ENCODE measurements at places on chromosomes 11 and 22.

GRCh38 chr11:58958500-58958899 is 19.2 kb downstream of the GLYATL1 start:
- H3K4me1 ChIP-seq = no peaks in the 10 kb centered on the region
- DNase-seq = no peak
- no peaks in the 10 kb centered on the region for H3K27me3 ChIP-seq
- no peaks in the 10 kb centered on the region for H3K36me3 ChIP-seq
- no peak overlapping the region for H3K4me3 ChIP-seq
- no peak overlapping the region for H3K27ac ChIP-seq

DNA sequence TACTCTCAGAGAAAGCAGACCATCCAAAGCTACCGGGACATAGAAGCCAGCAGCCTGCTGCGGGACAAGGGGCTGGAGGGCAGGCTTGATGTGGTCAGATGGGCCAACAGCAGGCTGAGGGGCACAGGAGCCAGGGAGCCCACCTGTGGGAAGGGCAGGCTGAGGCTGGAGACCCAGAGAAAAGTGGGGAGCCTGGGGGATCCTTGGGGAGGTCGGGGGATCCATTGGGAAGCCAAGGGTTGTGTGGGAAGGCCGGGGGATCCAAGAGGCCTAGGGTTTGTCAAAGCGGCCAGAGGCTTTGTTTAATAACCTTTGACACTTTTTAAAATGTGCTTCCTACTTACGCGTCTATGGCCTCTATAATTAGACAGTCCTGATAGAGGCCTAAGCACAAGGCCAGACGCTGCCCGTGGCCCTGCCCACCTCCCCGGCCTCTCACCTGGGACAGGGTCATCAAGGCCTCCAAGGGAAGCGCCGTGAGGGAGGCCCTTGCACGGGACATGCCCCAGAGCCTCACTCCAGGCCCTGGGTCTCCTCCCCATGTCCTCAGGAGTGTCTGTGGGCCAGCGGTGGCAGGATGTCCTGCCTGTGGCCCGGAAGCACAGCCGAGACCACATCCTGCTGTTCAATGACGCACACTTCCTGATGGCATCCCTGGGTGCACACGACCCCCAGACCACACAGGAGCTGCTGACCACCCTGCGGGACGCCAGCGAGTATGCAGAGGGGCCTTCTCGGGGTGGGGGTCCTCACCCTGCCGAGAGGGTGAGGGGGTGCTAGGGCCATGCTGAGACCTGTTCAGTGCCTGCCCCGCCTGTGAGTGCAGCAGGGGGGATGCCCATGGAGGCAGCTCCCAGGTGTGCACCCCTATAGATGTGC is 8.6 kb upstream of the GTSE1 start:
- no peak for DNase-seq
- H3K27me3 ChIP-seq = no peaks in the 10 kb centered on the region
- H3K4me3 ChIP-seq = no peak overlapping the region
- peaks cover 12% of the 10 kb centered on the region for H3K4me1 ChIP-seq
- H3K36me3 ChIP-seq = peaks cover 10% of the 10 kb centered on the region

DNA sequence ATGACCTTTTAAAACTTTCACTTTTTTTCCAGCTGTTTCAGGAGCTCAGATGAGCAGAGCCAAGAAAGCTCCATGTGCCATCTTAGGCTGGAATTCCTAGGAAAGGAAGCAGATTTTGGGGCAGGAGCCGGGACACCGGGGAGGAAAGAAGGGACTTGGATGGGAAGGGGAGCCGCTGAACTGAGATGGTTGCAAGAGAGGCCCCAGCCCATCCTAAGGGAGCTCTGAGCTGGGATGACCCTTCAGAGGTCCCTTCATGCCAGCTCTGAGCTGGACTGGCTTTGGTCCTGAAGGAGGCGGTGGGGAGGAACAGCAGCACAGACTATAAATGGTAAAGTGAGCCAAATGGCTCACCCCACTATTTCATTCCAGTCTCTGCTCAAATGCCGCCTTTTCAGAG is 55.2 kb upstream of the SLC22A12 start:
- H3K4me1 ChIP-seq = no peaks in the 10 kb centered on the region
- no peak overlapping the region for H3K27ac ChIP-seq
- no peaks in the 10 kb centered on the region for H3K36me3 ChIP-seq
- no peak overlapping the region for H3K4me3 ChIP-seq
- peaks cover 6% of the 10 kb centered on the region for H3K27me3 ChIP-seq

DNA sequence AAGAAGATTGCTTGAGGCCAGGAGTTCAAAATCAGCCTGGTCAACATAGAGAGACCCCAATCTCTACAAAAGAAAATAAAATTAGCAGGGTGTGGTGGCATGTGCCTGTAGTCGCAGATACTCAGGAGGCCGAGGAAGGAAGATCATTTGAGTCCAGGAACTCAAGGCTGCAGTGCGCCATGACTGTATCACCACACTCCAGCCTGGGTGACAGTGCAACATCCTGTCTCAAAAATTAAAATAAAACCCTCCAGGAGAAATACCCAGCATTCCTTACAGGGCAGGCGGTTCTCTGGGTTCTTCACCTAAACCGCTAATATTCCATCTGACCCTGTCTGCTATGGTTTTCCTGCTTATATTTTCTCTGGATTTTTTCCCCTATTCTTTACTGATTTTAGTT is 13.5 kb downstream of the TCF20 start:
- peaks cover 6% of the 10 kb centered on the region for H3K4me1 ChIP-seq
- no peak overlapping the region for H3K4me3 ChIP-seq

- no peak overlapping the region for H3K4me3 ChIP-seq
- no peaks in the 10 kb centered on the region for H3K36me3 ChIP-seq
- H3K27ac ChIP-seq = no peak overlapping the region
- H3K27me3 ChIP-seq = no peaks in the 10 kb centered on the region
- DNase-seq = no peak
Observed at GRCh38 chr11:105673089-105673488, 63.2 kb downstream of the GRIA4 start.

- no peaks in the 10 kb centered on the region for H3K36me3 ChIP-seq
- H3K4me1 ChIP-seq = no peaks in the 10 kb centered on the region
- no peak for DNase-seq
- H3K27me3 ChIP-seq = no peaks in the 10 kb centered on the region
- H3K27ac ChIP-seq = no peak overlapping the region
Observed at GRCh38 chr11:123718063-123718462, 23.4 kb downstream of the ZNF202 start.

DNA sequence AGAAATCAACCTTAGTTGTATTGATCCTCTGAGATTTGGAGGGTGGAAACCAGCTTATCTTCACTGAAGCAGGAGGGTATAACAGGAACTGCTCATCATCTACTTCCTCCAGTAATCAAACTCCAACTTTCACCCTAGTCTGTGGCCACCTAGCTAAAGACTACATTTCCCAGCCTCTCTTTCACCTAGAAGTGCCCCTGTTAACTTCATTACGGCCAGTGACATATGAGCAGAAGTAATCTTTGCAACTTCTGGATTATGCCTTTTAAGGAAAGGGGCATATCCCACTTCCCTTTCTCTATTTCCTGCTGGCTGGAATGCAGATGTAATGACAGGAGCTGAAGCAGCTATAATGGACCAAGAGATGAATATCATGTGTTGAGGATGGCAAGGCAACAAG is 7.6 kb upstream of the VPS37C start:
- DNase-seq = no peak
- no peaks in the 10 kb centered on the region for H3K36me3 ChIP-seq

DNA sequence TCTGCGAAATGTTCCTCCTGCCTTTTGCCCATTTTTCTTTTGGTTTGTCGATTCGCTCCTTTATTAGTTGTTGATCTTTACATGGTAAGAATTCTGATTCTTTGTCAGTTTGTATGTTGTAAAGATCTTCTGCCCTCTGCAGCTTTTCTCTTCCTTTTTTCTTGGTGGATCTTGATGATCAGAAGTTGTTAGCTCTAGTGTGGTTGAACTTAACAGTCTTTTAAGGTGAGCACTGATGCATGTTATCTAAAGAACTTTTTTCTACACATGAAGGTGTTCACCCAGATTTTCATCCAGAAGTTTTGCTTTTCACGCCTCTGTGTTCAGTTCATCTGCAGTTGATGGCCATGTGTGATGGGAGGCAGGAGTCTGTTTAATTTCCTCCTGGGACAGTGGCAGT is 133.7 kb downstream of the TBC1D22A start:
- H3K4me1 ChIP-seq = no peaks in the 10 kb centered on the region
- peaks cover 20% of the 10 kb centered on the region for H3K36me3 ChIP-seq

GRCh38 chr11:80163011-80163410 is 722.2 kb upstream of the TENM4 start:
- H3K4me3 ChIP-seq = no peak overlapping the region
- H3K27me3 ChIP-seq = no peaks in the 10 kb centered on the region

- H3K27ac ChIP-seq = peak overlapping the region; percentile 78
- H3K36me3 ChIP-seq = peaks cover 3% of the 10 kb centered on the region
- H3K4me3 ChIP-seq = peak overlapping the region; percentile 30
- DNase-seq = peak; percentile 46
Observed at GRCh38 chr11:116931206-116931953, 94.0 kb upstream of the APOA1 start.

DNA sequence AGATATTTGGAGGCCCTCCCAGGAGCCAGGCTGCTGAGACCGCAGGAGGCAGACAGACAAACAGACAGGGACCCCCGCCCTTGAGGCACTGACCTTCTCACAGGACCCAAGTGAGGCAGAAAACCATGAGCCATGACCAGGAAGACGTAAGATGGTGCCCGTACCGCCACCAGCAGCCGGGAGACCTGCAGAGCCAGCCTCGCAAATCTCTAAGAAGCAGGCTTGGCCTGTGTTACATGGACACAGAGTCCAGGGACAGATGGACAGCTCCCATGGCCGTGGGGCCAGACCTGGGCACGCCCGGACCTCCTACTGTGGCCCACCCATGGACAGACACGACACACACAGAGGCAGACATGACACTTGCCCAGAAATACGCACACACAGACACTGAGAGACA is 30.7 kb upstream of the TOLLIP start:
- no peak overlapping the region for H3K4me3 ChIP-seq
- DNase-seq = no peak
- H3K27me3 ChIP-seq = no peaks in the 10 kb centered on the region
- H3K27ac ChIP-seq = no peak overlapping the region
- H3K36me3 ChIP-seq = no peaks in the 10 kb centered on the region
- H3K4me1 ChIP-seq = peaks cover 10% of the 10 kb centered on the region

DNA sequence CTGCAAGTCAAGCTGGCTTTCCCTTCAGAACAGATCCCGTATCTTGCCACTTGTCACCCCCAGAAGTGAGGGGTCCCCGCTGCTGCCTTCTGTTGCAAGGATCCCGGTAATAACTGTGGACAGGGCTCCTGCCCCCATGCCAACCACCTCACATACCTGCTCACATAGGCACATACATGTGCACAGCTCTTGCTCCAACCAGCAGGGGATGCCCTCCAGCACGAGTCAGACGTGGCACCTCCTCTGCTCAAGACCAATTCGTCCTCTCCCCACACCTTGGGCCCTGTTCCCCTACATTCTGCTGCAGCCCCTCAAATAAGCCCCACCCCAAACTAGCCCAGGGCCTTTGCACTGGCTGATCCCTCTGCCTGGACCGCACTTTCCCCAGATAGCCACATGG is 163.3 kb downstream of the CRYBB2 start:
- H3K4me1 ChIP-seq = peaks cover 8% of the 10 kb centered on the region
- H3K27ac ChIP-seq = no peak overlapping the region
- H3K4me3 ChIP-seq = no peak overlapping the region
- no peak for DNase-seq

DNA sequence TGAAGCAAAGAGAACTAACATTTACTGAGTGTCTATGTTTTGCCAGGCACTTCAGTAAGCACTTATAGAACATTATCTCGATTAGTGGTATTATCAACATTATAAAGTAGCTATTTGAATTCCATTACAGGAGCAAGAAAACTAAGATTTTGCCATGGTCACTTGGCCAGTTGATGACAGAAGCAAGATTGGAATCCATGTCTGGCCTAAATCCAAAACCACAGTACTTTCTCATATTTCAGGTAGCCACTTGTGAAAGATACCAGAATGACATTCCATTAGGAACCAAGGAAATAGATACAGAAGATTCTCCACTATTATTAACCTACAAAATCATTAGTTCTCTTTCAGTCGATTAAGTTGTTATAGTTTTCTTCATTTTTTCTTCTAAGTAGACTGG is 691.0 kb upstream of the API5 start:
- no peaks in the 10 kb centered on the region for H3K36me3 ChIP-seq
- no peaks in the 10 kb centered on the region for H3K4me1 ChIP-seq
- no peak overlapping the region for H3K27ac ChIP-seq
- DNase-seq = no peak
- H3K4me3 ChIP-seq = no peak overlapping the region

DNA sequence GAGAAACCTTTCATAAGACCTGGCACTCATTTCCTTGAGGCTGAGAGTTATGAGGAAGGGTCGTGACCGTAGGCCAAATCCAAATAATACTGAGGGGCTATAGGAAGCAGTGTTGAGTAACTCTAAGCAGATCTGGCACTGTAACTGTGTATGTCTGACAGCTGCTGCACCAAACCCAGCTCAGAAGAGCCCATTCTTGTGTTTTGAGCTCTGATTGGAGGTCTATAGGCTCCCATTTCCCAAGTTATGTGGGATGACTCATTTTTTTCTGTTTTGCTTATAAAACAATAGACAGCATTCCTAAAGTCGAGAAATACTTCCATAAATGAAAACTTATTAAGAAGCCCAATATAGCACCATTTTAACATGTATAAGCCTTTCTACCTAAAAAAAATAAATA is 645.8 kb downstream of the DLG2 start:
- H3K27ac ChIP-seq = no peak overlapping the region
- H3K36me3 ChIP-seq = no peaks in the 10 kb centered on the region
- H3K4me1 ChIP-seq = no peaks in the 10 kb centered on the region
- H3K4me3 ChIP-seq = no peak overlapping the region
- no peaks in the 10 kb centered on the region for H3K27me3 ChIP-seq

DNA sequence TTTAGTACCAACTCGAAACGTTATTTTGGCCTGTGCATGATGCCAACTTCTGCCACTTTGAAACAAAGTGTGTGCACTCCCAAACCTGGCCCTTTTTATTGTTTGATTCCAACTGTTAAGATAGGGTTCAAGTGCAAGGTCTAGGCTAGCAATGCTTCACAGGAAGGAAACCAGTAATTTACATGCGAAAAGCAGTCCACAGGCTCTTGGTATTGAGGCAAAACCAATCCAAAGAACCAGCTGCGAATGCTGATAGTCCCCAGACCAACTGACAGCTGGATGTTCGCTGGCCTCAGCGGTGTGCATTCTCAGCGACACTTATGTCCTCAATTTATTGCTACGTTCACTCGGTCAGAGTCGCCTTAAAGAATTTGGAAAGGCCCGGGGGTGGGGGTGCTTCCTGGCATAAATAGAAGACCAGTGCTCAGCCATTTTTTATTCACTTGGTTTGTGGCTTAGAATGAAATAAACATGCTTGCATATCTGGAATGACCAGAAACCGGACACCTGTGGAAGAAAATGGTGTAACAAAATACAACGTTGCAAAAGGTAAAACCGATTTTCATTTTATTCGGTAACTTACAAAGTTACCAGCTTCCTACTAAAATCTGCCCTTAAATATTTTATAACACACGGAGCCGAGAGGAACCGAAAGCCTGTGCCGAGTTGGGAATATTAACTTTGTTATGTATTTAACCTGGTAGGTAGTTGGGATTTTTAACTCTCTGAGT is 1.6 kb downstream of the CPT1A start:
- H3K27me3 ChIP-seq = no peaks in the 10 kb centered on the region
- DNase-seq = no peak
- H3K36me3 ChIP-seq = no peaks in the 10 kb centered on the region
- peak overlapping the region; percentile 82 for H3K4me3 ChIP-seq
- H3K27ac ChIP-seq = peak overlapping the region; percentile 65
- peaks cover 54% of the 10 kb centered on the region for H3K4me1 ChIP-seq

Measured in effector memory CD4-positive, alpha-beta T cell (primary cell).